Activated CD8-positive, alpha-beta memory T cell treated with anti-CD3 and anti-CD28 coated beads, Interleukin-2, amount 10 ng/mL, durations not matched to agents 7 days and 5 days (primary cell): ENCODE measurements at places on chromosomes 4 and X. TPM values are rescaled to one million over a fixed set of nuclear protein-coding genes. Genes with fewer than 3 reads are reported as not detected.
A peak's percentile ranks its signal among the peaks of the same experiment; 100 is the strongest.

DNA sequence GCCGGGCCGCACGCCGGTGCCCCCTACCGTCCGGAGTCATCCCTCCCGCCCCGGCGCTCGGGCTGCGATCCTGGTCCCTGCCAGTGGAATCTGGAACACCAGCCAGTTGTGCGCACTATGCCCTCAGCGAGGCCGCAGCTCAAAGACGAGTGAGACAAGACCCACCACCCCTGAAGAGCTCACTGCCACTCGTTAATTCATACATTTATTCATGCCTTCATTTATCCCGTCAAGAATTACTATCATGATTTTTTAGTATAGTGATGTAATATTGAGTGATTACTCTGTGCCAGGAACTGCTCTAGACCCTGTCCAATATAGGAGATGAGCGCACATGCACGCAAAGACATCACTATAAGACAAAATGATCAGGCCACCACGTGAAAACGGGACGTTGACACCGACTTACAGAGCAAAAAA is 247 bp upstream of the PPA2 start:
- peaks cover 32% of the 10 kb centered on the region for H3K4me1 ChIP-seq
- H3K36me3 ChIP-seq: peaks cover 6% of the 10 kb centered on the region
- DNase-seq: no peak
- peak overlapping the region; percentile 62 for H3K27ac ChIP-seq
- H3K27me3 ChIP-seq: no peaks in the 10 kb centered on the region

DNA sequence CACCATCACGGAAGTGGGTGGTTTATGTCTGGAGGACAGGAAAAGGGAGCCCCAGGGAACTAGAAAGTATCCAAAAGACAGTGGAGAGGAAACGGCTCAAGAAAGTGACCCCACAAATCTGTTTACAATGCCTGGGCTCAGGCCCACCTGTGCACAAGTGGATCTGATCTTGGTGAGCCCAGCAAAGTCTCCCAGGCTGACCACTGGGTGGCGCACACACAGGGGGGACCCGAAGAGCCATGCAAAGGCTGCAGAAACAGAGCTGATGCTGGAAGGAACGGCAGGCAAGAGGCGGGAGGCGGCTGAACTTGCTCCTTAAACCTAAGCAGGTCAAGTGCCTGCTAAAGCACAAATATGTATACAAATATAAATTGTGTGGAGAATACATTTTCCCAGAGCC is 9.6 kb downstream of the HAUS7 start:
- H3K4me3 ChIP-seq: no peak overlapping the region
- H3K27me3 ChIP-seq: no peaks in the 10 kb centered on the region
- no peaks in the 10 kb centered on the region for H3K4me1 ChIP-seq
- H3K27ac ChIP-seq: no peak overlapping the region
- H3K36me3 ChIP-seq: peaks cover 11% of the 10 kb centered on the region
- DNase-seq: peak; percentile 51

- no peak for DNase-seq
- no peak overlapping the region for H3K27ac ChIP-seq
- H3K4me1 ChIP-seq: peaks cover 4% of the 10 kb centered on the region
- no peaks in the 10 kb centered on the region for H3K36me3 ChIP-seq
- H3K4me3 ChIP-seq: no peak overlapping the region
- H3K27me3 ChIP-seq: peaks cover 57% of the 10 kb centered on the region
Observed at GRCh38 chr4:185532293-185532692, 3.0 kb downstream of the PDLIM3 start.

DNA sequence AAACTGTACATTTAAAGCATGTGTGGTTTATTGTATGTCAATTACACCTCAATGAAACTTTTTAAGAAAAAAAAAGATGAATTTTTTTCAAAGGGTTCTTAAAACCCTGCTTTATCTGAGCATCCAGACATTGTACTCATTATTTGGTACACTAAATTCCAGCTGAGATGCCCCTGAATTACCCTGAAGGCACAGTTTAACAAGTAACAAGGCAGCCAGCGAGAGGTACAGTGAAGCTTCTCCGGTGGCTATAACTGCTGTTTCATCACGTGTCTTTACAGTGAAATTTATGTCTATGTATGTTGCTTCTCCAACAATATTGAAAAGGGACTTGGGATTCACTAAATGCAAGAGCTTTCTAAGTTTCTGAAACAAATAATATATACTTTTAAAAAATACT is 15.8 kb downstream of the SLC7A11 start:
- H3K4me1 ChIP-seq: no peaks in the 10 kb centered on the region
- no peak for DNase-seq
- H3K36me3 ChIP-seq: peaks cover 33% of the 10 kb centered on the region
- no peak overlapping the region for H3K27ac ChIP-seq
- H3K27me3 ChIP-seq: no peaks in the 10 kb centered on the region

DNA sequence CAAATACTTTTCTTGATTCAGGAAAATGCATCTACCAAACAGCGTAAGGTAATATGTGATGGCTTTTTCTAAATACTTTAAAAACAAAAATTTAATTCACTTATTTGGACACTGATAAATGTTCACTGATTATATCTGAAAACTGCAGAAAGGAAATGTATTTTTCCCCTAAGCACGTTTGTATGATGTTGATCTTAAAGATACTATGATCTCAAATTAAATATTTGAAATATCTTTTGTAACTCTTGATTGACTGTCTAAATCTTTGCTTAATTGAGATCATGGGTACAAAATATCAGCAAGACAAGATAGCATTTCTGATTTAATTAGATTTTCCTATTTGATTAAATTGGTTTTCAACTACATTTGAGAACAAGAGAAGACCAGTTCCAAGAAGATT is 281.0 kb upstream of the UGT8 start:
- H3K27me3 ChIP-seq: no peaks in the 10 kb centered on the region
- no peak for DNase-seq
- H3K27ac ChIP-seq: no peak overlapping the region

DNA sequence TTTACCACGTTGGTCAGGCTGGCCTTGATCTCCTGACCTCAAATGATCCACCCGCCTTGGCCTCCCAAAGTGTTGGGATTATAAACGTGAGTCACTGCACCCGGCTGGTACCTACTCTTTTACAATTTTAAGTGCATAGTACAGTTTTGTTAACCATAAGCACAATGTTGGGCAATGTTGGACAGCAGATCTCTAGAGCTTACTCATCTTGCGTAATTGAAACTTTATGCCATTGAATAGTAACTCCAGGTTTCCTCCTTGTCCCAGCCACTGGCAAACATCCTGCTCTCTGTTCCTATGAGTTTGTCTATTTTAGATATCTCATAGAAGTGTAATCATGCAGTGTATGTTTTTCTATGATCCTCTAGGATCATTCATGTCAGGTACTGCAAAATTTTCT is 9.3 kb upstream of the CPE start:
- H3K4me1 ChIP-seq: no peaks in the 10 kb centered on the region
- H3K36me3 ChIP-seq: no peaks in the 10 kb centered on the region
- peaks cover 21% of the 10 kb centered on the region for H3K27me3 ChIP-seq
- no peak overlapping the region for H3K27ac ChIP-seq
- H3K4me3 ChIP-seq: no peak overlapping the region

- no peaks in the 10 kb centered on the region for H3K36me3 ChIP-seq
- H3K4me3 ChIP-seq: no peak overlapping the region
- H3K27me3 ChIP-seq: no peaks in the 10 kb centered on the region
- H3K27ac ChIP-seq: no peak overlapping the region
- no peaks in the 10 kb centered on the region for H3K4me1 ChIP-seq
Observed at GRCh38 chrX:99413317-99413716, 996.8 kb downstream of the PCDH19 start.

DNA sequence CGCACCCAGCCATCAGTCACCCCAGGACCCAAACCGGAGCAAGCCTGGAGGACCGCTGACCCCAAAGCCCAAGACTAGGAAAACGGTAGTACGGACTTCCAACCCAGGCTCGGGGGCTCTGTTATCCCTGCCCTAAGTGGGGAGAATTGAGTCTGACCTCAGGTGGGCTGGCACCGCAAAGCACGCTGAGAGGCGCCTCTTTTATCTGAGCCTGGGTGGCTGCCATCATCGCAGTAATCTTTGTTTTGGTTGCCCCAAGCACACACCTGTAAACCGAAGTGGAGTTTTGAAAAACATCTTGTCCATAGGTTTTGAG is 894 bp upstream of the SH3RF1 start:
- no peak for DNase-seq
- H3K27ac ChIP-seq: no peak overlapping the region
- peaks cover 10% of the 10 kb centered on the region for H3K4me1 ChIP-seq
- H3K4me3 ChIP-seq: peak overlapping the region; percentile 30

DNA sequence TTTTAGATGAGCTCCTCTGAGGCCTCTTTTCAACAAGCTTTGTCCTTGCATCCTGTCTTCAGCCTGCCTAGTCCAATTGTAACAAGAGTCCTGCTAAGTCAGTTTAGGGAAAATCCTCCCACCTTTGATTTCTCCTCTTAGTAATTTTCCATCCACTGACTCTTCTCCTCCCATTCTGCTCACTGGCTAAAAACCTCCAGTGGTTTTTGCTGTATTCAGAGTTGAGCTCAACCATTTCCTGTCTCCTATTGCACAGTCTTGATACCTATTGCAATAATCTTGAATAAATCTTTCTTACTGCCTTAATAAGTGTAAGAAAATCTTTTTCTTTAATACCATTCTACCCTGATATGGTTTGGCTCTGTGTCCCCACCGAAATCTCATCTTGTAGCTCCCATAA is 117.8 kb upstream of the ENPP6 start:
- no peak for DNase-seq
- H3K27ac ChIP-seq: peak overlapping the region; percentile 72
- peaks cover 18% of the 10 kb centered on the region for H3K4me1 ChIP-seq
- no peak overlapping the region for H3K4me3 ChIP-seq
- peaks cover 18% of the 10 kb centered on the region for H3K36me3 ChIP-seq

- no peak overlapping the region for H3K27ac ChIP-seq
- H3K36me3 ChIP-seq: no peaks in the 10 kb centered on the region
- no peak overlapping the region for H3K4me3 ChIP-seq
- no peak for DNase-seq
- H3K4me1 ChIP-seq: no peaks in the 10 kb centered on the region
- H3K27me3 ChIP-seq: no peaks in the 10 kb centered on the region
Observed at GRCh38 chrX:111830571-111830970, 45.4 kb upstream of the TRPC5OS start.

DNA sequence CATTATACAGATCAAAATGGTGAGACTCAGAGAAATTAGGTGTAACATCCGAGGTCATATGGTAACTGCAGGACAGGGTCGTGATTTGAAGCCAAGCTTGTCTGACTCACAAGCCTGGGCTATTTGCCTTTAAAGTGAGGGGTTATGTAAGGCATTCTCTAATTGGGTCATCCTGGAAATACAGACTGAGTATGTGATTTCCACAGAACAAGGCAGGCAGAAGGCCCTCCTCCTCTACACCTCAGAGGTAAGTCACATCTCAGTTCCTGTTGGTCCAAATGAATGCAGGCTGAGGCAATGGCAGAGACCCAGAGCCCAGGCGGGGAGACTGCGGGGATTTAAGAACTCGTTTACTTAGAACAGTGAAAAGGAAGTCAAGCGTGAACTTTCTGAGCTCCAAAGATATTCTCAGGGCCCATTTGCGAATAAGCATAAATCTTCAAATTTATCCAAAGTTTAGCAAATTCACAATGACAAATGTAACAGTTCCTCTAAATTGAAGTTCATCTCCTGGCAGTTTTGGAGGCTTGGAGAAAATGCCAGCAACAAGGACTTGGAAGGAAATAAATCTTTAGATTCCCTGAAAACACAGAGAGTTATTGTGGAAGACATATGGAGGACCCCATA is 153.3 kb downstream of the LDB2 start:
- no peaks in the 10 kb centered on the region for H3K36me3 ChIP-seq
- no peak for DNase-seq
- no peak overlapping the region for H3K27ac ChIP-seq
- no peaks in the 10 kb centered on the region for H3K4me1 ChIP-seq
- no peaks in the 10 kb centered on the region for H3K27me3 ChIP-seq

DNA sequence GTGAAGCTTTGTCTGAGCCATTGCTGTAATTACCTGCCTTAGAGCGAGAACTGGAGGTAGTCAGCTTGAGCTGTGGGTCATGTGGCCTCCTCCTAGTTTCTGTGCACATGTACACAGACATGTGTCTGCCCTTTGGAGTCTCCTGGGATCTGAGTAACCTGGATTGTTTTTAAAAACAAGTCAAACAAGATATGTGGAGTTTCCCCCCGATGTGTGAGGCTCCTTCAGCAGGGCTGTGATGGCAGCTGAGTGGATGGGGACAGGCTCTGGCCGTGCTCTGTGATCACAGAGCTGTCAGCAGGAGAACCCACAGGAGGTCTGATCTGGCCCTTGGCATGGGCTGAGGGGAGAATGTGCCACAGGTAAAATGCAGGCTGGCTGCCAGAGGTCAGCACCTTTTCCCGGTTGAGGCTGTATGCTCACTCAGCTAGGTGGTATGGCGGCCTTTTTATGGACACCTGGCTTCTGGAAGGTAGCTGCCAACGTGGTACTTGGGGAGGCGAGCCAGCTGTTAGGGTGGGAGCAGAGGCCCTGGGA is 38.4 kb downstream of the NOP14 start:
- H3K4me1 ChIP-seq: peaks cover 35% of the 10 kb centered on the region
- H3K27me3 ChIP-seq: no peaks in the 10 kb centered on the region
- peaks cover 48% of the 10 kb centered on the region for H3K36me3 ChIP-seq
- no peak for DNase-seq

DNA sequence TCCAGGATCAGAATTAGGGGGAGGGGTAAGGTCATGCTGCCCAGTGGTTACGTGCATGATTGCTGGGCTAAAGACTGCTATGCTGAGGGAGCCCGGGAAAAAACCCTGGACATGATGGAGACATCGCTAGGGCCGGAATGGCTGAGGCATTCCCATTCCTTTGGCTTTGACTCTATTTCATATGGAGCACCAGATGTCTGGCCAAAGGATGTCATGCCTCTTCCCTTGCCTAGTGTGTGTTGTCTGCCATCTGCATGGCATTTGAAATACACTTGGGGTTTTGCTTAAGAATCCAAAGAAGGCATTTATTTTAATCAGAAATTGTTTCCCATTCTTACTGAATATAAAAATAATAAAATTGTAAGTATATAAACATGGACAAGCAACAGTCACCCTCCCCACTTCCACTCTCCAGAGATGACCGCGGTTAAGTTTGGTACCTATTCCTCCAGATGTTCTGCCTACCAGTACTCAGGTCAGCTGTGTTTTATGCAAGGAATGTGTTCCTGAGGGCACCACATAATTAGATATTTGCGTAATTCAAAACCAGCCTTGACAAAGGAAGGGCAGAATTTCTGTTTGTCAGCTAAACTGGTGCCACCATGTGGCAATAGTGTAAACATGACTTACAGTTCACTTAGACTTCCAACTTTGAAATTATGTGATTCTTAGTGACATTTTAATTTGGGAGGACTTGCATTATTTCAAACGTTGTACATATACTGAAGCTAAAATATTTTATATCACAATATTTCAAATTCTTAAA is 105.9 kb downstream of the CT47B1 start:
- H3K27me3 ChIP-seq: no peaks in the 10 kb centered on the region
- H3K36me3 ChIP-seq: no peaks in the 10 kb centered on the region
- no peaks in the 10 kb centered on the region for H3K4me1 ChIP-seq
- H3K4me3 ChIP-seq: no peak overlapping the region
- no peak overlapping the region for H3K27ac ChIP-seq

GRCh38 chrX:97322401-97322800 is 438.7 kb downstream of the RPA4 start:
- H3K27me3 ChIP-seq: no peaks in the 10 kb centered on the region
- peaks cover 6% of the 10 kb centered on the region for H3K4me1 ChIP-seq
- H3K27ac ChIP-seq: no peak overlapping the region
- DNase-seq: no peak
- no peak overlapping the region for H3K4me3 ChIP-seq

The BLOC1S4 gene
- total RNA-seq: 21.8 TPM

The ZNF732 gene
- total RNA-seq: not detected

The SHROOM3 gene
- 0.09 TPM for total RNA-seq

The FGFBP2 gene
- 2.0 TPM for total RNA-seq

The XG gene
- total RNA-seq: not detected
